ENCODE measurements at places on chromosomes 5 and 9.

- no peak for DNase-seq
Measured at GRCh38 chr5:154234551-154234950, 44.0 kb downstream of the GALNT10 start.

- no peak for DNase-seq
Measured at GRCh38 chr9:134568116-134568515, 73.5 kb upstream of the COL5A1 start.

DNA sequence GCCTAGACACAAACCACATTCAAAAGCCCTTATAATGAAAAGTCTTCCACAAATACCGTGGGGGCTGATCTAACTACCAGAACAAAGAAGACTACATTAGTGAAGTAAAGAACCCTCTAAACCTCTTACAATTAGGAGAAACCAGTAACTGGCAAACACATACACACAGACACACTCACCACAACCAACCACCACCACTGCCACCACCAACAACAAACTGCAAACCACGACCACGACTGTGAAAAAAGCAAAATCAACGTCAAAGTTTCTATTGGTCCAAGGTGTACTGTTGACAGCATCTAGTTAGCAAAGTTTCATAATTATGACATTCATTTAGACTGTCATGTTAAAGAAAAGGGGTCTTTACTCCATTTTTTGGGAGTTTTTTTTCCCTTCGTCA is 2.7 kb downstream of the CDO1 start:
- DNase-seq, result no peak

DNA sequence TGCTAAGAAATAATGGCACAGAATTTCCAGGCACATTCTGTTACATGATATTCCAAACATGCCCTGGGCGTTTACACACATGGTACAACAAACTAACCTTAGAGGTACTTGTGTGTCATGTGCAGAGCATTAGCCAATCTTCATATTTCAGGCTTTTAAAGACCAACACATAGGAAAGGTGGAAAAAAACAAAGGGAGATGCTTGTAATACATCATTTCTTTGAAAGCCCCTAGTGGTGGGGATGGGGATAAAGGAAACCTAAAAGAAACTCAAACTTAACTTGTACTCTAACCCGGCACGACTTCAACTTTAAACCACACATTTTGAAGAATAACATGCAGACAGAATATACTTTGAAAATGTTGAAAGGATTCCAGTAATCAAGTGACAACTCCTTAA is 133.6 kb downstream of the PTPRD start:
- DNase-seq, result no peak

GRCh38 chr5:83972236-83972635 is 251.6 kb upstream of the HAPLN1 start:
- DNase-seq, result no peak

DNA sequence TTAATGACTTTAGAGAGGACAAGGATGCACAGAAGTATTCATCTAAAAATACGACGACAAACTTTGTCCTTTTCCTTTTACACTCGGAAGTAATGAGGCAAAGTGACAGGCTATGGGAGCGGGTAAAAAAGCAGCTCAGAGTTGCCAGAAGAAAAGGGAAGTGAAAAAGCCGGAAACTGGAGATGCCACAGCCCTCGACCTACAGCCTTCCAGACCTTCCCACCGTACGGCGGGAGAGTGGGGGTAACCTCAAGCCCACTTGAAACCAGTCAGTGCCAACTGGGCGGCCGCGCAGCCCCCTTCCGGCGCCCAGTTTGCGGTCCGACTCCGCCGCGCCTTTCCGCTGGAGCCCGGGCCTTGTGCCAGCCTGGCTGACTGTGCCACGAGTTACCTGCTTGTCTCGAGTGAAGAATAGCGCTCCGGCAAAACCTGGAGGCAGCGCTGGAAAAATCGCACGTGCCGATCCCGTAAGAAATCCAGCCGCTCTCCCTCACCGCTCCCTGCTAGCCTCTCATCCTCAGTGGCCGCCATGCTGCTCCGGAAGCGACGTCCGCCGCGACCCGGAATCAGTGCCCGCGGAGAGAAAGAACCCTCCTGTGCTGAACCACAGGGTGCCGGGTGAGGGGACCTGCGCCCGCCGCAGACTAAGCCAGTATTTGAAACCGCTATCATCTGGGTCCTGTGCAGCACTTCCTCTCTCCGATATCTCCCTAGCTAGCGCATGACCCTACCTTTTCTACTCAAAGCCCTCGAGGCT is at the start of gene PGGT1B:
Gene PGGT1B (minus strand): TSS at position 557 of the 757 bp plus-strand sequence. CDS start 26 bp downstream, at position 531.
- peak; percentile 24 for DNase-seq
